ENCODE measurements at places on chromosomes 11 and 22. TPM values are rescaled to one million over a fixed set of nuclear protein-coding genes. Genes with fewer than 3 reads are reported as not detected.

PRG3 gene
- polyA plus RNA-seq: 0.48 TPM

DNA sequence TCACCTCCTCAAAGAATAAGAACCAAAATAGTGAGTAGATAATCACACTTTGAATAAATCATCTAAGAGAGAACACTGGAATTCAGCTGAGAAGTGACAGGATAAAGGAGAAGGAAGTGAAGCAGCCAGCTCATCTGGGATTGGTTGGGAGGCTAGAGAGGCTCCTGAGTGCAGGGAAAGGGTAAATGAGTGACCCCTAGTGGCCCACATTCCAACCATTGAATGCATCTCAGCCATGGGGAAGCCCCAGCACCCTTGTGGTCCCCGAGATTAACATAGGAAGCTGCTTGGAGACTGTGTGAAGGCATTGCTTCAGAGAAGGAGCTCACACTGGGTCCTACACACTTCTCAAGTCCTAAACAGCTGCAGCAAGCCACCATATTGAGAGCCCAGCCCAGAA, 82.3 kb downstream of the JRKL start:
- no peak for DNase-seq

GRCh38 chr11:33564856-33565453, 135.7 kb downstream of the C11orf91 start:
- DNase-seq: no peak

DNA sequence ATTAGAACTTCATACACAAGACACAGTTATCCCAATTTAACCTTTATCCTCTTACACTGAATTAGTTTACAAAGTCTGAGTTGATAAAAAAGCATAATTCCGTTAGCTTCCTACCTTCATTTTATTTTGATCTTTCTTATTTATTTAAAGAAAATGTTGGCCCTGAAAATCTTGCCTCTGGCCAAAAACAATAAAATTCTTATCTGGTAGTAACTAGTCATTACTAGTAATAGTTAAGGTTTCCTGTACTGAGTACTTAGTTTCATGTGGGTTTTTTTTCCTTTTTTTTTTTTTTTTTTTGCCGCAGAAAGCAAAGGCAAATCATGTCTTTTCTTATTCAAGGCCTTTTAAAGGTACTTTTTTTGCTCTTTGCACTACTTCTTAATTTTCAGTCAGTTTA, 120.6 kb downstream of the PAX6 start:
- DNase-seq: no peak

DNA sequence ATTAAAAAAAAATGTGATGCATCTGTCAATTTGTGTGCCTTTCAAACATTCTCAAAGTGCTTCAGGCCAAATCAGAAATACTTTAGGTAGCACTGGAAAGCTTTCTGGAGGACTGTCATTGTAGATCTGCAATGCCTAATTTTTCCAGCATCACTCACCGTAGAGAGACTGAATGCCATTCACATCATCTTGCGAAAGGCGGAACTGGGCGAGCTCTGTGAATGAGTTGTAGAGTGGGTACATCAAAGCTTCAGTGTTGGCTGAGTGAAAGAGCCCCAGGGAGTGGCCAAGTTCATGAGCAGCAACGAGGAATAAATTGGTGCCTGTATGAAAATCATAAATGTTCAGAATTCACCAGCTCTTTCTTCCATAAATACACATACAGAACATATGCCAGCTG, 4.0 kb downstream of the MMP10 start:
- no peak for DNase-seq

- DNase-seq: peak; percentile 8
These were observed 20.9 kb downstream of the ATXN10 start for GRCh38 chr22:45692549-45692948.

DNA sequence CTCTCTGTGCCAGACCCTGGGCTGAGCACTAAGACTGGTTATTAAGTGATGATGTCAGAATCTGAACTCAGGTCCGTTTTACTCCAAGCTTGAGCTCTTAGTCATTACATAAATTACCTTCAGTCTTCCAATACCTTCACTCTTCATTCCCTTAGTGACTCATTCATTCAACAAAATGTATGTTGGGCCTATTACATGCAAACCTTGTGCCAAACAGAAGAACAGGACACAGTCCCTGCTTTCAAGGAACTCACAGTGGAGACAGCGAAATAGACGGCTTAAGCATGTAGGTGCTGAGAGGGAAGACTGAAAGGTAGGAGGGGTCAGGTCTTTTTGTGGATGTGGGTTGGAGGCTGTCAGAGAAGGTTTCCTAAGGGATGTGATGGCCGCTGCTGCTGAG, 3.3 kb downstream of the KCTD14 start:
- no peak for DNase-seq

DNA sequence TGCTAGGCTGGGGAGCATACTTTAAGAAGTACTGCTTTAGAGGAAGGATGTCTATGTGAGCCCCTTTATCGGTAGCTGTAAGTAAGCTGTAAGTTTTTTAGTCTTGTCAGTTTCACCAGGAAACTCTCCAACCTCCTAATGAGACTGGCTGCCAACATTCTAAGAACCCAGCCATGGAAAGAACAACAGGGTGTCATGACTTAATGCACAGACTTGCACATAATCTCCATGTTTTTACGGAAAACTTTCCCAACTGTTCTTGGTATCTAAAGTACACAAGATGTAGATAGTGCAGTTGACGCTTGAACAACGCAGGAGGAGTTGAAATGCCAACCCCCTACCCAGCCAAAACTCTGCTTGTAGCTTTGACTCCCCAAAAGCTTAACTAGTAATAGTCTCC, 9.0 kb downstream of the OR8A1 start:
- DNase-seq: no peak

DNA sequence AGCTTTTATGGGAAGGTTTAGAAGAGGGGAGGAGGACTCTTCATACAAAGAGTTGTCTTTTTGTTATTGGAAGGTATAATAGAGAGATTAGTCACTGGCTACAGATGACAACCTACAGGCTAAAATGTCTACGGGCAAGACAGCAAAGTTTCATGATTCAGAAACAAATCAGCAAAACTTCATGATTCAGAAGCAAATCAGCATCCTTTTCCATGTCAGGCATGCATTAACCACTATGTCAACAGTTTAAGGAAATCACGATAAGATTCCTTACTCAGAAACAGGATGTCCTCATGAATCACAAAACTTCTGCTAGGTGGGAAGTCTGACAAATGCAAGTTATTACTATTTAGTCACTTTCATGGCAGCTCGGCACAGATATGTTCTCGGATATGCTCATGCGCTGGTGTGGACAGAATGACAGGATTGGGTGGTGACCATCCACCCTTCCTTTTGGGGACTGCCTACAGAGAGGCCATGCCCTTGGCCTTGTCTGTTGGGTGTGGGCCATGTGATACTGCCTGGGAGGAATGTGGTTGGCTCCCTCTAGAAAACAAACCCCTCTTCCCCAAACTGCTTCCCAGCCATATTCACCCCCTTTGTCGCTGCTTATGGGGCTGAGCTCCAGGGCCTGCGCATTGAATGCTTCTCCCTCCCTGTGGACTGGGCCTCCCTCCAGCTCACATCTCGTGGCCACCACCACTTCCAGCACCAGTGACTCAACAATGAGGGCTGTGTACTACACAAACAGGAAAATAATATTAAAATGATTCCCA, 10.1 kb downstream of the C11orf91 start:
- no peak for DNase-seq

- no peak for DNase-seq
These were observed 30.1 kb upstream of the RASD2 start for GRCh38 chr22:35510481-35510934.

DNA sequence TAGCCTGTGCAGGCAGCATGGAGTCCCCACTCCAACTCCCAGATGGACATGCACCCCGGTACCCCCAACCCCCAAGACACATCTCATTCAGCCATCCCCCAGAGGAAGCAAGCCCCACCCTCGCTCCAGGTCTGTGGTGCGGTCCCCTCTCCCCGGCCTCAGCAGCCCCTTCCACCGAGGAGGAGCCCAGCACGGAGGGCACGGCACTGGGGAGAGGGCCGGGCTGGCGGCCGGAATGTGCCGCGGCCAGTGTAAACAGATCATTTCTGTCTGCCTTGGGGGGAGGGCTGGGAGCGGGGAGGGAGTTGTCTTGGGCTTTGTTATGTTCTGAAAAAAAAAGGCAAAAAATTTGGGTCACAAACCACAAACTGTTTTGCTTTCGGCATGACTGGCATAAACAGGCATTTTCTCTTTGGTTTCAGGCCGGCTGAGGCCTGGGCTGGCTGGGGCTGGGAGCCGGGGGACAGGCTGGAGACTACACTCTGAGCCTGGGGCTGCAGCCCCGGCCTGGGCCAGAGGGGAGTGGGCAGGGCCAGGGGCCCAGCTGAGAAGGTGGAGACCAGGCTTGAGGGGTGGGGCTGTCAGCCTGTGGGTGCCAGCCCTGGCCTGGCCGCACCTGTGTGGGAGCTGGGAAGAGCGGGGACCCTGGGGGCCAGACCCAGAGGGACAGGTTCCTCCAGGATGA, 16.8 kb downstream of the IGF2 start:
- no peak for DNase-seq

- no peak for DNase-seq
These were observed 8.4 kb upstream of the CTR9 start for GRCh38 chr11:10742460-10743208.

OR52M1 gene
- not detected for polyA plus RNA-seq

GRCh38 chr11:70323806-70324205, 53.3 kb downstream of the PPFIA1 start:
- DNase-seq: no peak

PLET1 gene
- polyA plus RNA-seq: not detected

GRCh38 chr11:70481625-70482528, 83.5 kb downstream of the CTTN start:
- DNase-seq: no peak

DNA sequence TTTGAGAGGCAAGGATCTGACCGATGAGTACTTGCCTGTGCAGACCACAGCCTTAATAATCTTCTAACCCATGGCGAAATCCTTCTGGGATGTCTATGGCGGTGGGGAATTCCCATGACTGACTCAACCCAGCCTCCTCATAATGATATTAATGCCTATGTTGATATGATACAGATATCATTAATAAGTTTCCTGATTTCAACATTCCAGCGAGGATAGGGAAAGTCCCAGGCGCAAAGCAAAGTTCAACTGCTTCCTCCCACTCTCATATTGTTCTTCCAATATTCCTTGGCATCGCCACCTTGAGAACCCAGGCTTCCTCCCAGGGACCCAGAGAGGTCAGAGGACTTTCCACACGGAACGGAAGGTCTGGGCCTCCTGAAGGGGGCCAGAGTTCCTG, 110.3 kb upstream of the TMEM45B start:
- DNase-seq: no peak

GRCh38 chr11:104594228-104594958, 303.9 kb downstream of the CASP12 start:
- no peak for DNase-seq

- peak; percentile 17 for DNase-seq
These were observed 58.3 kb downstream of the AAMDC start for GRCh38 chr11:77879218-77879617.

DNA sequence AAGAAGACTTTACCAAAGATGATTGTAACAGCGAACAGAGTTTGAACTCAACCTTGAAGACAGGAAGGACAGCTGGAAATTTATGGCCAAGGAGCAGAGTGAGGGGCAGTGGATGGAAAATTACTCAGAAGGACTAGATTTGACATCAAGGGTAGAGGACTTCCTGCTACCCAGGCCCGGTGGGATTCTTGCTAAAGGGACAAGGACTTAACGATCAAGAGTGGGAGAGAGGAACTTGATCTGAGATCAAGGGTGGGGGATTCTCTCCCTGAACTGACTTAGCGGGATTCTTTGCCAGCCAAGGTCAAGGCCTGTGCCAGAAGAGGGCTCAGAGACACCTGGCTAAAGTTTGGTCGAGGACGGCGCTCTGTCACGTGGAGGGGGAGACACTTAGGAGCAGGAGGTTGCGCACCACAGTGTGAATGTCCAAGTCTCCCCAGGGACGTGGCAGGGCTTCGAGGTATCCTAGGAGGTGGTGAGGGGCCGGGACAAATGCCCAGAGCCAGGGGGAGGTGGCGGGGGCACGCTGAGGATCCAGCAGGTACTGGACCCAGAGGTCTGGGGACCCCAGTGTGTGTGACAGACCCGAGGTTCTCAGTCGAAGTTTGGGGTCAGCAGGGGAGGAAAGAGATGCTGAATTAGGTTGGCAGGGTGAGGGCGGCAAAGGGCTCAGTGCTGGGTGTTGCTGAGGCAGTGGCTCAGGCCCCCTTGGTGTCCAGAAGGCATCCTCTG, 46.1 kb upstream of the SHISAL1 start:
- no peak for DNase-seq

- DNase-seq: no peak
These were observed 17.6 kb upstream of the ASCC2 start for GRCh38 chr22:29855611-29856181.

DNA sequence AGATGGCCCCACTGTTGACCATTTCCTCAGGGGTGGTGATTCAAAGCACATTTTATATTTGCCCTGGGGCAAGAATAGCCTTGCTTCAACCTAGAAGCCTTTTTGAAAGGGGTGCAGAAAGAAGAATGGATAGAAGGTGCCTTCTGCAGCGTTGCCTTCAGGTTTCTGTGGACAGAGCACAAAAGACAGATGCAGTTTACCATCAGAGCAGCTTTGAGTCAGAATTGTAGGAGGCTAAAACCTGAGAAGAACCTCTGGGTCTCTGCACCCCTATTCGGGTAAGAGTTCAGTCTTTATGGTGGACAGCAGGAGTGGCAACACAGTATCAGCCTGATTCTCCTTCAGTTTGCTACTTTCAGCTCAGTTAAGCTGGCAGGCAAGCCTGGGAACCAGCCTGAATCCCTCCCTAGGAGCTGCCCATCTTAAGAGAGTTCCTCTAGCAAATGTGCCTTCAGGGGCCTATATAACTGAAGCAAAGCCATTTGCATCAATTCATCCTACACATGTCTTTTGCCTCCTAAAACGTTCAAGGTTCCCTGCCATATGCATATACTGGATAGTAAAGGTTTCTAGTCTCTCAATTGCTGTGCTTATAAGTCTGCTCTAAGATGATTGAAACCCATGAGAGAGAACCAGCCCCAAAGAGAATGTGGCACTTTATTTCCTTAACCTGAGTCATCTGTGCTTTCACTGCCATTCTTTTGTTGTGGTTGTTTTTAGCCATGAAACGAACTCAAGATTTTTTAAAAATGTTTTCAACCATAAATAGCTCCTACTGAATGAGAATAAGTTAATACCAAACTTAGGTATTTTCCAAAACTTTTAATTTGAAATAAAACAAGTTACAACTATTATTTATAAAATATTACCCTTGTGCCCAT, 123.0 kb downstream of the TRIM44 start:
- no peak for DNase-seq
